Activated T-helper 1 cell treated with anti-CD3 and anti-CD28 coated beads, Interleukin-12 subunit alpha, Interleukin-12 subunit beta, Interleukin-2, Interleukin-4 antibody, amounts not matched to agents 30 ng/mL and 10 ng/mL and 1 ng/mL, durations not matched to agents 14 hours and 24 hours and 36 hours (primary cell): ENCODE measurements at places on chromosomes 7 and 10.

DNA sequence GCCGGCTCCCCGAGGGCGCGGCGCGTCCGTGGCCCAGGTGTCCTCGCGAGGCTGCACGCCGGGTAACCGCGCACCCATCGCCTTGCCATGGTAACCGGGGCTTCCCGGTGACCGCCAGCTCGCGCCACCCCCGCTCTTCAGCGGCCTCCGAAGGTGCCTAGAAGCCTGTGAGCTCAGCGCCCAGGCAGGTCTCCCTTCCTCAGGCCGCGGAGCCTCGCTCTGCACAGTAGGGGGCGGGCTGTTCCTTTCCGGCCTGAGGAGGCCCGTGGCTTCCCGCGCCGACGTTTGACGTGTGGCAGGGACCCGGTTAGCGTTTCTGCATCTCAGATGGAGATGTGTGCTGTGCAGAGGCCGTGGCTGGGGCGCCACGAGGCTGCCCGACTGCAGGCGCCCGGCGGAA, 117.1 kb downstream of the DYNC2I1 start:
- no peak for DNase-seq

DNA sequence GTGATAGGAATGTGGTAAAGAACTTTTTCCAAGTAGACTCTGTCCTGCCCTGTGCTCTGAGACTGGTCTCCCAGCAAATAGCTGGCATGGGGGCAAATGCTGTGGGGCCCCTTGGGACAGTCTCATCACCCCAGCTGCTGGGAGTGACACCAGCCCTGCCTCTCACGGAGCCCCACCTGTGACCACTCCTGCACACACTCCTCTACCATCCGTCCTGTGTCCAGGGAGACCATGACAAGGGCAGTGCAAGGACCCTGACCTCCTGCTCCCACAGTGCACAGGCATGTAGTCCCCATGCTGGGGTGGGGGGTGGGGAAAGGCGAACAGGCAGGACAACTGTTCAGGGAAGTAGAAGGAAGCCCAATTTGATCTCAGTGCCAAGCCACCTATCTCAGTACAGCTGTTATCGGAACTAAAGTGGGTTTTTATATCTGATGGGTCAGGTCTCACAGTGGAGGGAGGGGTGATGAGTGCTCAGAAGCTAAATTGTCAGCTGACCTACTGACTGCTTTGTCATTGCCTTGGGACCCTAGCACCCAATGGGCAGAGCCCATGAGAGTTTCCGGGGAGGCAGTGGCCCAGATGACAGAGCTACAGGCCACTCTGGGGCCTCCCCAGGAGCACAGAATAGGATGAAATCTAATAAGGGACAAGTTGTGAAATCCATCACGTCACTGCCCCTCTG, 24.5 kb downstream of the VSTM4 start:
- no peak for DNase-seq

GRCh38 chr7:36224934-36225858, 72.1 kb downstream of the EEPD1 start:
- no peak for DNase-seq

DNA sequence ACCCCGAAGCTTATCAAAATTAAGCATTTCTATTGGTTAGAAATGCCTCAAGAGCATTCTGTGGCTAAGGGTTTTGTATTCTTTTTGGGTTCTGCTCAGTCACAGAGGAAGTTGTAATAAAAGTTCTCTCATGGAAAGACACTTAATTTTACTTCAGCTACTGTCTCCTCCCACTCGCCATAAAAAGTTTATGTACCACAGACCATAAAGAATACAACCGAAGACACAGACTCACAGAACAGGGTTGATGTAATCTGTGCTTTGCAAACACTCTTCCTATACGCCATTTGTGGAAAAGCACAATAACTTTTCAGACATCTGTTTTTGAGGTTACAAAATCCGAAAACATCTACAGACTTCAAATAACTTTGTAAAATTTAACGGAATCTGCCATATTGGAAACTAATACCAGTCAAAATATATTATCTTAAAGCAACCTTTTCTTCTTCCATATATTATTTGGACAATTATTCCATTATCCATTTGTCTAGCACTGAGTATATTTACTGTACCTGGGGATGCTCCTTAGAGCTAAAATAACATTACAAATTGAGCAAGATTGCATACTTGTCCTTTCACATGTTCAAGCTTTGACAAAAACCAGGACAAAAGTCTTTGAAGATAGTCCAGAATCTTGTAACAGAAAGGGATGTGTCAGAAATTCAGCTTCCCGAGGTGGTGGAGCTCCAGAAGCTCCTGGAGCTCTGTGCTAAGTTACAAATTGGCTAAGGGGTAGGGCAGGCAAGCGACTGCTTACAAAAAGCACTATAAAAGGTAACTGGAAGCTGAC, 219.0 kb upstream of the MEOX2 start:
- DNase-seq: no peak

- DNase-seq: no peak
Measured at GRCh38 chr7:152369518-152369917, 66.3 kb downstream of the KMT2C start.

- DNase-seq: no peak
Measured at GRCh38 chr7:151433721-151434400, 6.1 kb downstream of the CRYGN start.

GRCh38 chr7:22858640-22859561, 36.3 kb upstream of the TOMM7 start:
- no peak for DNase-seq
